Stimulated activated CD8-positive, alpha-beta memory T cell treated with anti-CD3 and anti-CD28 coated beads, Interleukin-2, amount 100 ng/mL, for 48 hours (primary cell): ENCODE measurements at places on chromosomes 5 and 9.
A peak's percentile ranks its signal among the peaks of the same experiment; 100 is the strongest.

GRCh38 chr5:151665613-151666012 is 21.1 kb downstream of the SPARC start:
- DNase-seq = no peak

- DNase-seq = no peak
Observed at GRCh38 chr5:56759521-56760216, 55.7 kb upstream of the MAP3K1 start.

DNA sequence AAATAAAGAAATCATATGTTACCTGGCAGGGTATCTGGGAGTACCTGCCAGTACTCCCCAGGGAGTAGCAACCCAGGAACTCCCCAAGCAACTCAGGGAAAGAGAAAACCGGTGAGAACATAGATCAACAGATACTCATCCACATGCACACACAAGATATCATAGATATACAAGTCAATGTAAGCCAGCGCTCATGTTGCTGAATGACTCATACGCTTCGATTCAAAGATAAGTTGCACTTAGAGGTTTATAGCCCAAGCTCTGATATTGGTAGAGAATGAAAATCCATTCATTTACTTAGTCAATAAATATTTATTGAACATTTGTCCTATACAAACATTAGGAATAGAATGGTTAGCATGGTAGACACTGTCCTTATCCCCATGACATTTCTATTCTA is 219.1 kb upstream of the TRPC7 start:
- no peak for DNase-seq

DNA sequence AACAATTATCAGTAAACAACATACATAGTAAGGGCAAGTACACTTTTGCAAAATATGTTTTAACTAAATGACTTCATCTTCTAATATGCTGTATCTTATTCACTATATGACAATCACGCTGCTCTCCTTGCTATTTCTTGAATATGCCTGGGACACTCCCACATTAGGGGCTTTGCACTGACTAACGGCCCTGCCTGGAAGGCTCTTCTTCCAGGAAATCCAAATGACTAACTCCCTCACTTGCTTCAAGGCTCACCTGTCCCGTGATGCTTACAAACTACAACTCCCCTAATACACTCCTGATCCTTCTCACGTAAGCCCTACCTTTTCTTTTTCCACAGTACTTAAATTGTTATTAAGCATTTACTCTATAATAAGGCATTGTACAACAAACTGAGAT is 10.6 kb downstream of the ERP44 start:
- DNase-seq = no peak

DNA sequence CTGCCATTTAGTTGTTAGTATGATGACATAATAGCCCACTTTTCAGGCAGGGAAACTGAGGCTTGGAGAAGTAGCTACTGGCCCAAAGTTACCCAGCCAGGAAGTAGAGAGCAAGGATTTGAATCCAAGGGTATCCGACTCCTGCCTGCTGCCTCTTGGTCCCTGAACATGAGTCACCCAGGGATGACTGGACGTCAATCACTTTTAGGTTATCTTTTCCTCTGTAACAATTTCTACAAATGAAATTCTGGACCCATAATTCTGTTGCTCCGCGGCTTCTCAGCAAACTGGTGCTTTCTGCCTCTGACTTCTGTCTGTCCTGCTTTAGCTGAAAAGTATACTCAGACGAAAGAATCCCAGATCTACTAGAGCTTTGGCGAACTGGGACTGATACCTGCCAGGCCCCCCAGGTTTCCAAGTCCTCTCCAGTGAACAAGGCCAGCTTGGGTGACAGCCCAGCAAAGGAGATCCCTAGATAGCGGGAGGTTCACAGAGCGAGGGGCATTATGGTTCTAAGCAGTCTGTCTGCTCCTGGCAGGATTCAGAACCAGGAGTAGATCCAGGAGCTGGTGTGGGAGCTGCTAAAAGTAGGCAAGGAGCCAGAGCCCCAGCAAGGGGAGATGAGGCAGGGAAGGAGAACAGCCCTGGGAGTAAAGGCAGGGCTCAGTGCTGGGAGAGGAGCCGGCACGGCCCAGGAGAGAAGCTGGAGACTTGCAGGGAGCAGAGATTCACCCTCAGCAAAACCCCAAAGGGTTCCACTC is 20.6 kb downstream of the OLFML2A start:
- no peak for DNase-seq

DNA sequence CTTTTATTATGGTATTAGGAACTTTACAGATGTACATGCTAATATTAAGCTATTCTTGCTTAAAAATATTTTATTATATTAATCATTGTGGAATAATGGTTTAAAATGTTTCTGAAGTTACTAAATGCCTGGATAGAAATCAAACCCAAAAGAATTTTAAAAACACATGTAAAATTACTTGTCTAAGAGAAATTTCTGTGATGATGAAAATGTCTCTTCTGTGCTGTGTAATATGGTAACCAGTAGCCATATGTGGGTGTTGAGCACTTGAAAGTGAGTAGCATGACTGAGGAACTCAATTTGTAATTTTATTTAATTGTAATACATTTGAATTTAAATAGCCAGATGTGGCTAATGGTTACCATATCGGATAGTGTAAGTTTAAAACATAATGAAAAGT is 66.7 kb upstream of the HSPB3 start:
- DNase-seq = no peak

DNA sequence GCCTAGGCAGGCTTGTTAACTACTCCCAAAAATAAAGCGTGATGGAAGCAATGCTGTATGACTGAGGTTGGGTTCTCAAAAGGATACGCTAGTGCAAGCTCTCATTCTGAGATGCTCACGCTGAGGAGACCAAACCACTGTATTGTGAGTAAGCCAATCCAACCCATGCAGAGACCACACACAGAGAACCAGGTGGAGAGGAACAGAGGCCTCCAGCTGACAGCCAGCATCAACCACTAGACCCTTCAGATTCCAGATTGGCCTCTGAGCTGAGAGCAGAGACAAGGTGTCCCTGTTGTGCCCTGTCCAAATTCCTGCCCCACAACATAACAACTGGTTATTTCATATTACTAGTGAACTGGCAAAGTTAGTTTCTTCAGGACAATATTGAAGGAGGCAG is 4.5 kb downstream of the TSTD2 start:
- no peak for DNase-seq

DNA sequence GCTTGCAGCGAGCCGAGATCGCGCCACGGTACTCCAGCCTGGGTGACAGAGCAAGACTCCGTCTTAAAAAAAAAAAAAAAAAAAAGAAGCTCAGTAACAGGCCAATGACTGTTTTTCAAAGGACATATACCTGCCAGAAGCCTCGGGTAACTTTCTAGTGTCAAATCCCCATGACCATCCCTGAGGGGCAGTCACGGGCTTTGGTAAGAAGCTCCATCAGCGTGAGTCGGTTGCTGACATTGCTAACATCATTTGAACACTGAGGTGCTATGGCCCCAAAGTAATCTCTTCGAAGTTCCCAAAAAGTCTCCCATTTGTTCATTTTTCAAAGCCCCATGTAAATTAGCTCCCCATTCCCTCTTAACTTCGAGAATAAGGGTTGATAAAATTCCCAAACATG is 11.6 kb downstream of the NAIP start:
- DNase-seq = no peak

DNA sequence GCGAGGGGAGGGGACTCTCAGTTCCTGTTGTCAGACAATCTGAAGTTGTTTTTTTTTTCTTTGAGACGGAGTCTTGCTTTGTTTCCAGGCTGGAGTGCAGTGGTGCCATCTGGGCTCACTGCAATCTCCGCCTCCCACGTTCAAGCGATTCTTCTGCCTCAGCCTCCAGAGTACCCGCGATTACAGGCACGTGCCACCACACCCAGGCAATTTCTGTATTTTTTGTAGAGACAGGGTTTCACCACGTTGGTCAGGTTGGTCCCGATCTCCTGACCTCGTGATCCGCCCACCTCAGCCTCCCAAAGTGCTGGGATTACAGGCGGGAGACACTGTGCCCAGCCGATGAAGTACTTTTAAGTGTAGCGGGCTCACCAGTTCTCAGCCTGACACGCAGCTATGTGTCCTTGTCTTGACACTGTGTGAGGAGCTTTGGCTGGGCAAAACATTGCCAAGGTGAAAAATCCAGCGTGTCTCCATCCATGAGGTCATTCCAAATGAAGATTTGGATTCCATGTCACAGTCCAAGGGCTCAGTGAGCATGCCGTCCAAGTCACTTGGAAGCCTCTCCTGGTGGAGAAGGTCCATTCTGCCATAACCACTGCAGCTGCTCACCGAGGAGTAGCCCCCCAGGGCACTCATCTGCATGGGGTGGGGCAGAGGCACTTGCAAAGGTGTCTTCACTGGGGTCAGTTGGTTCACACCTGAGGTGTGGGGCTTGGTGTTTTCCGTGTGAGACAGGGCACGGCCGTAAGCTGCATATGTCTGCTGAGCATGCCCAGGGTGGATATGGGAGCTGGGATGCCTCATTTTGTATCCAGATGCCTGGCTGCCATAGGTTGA is 32.0 kb downstream of the OR2V1 start:
- DNase-seq = no peak

GRCh38 chr5:129906177-129906887 is 2.1 kb downstream of the CHSY3 start:
- DNase-seq = no peak

DNA sequence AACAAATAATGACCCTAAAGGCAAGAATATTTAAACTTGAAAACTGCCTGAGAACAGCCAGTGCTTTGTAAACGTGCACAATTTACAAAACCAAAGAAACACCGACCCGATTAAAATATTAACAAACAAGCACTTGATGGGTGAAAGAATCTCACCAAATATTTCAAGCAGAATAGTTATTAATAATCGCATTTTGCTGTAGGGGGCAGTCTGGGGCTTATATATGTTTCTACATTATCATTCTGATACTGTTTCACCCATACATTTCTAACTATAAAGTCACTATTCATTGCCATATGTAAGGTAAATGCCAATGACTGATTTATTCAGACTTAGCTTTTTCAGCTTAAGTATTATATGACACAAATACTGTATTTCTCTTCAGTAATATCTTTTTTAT is 37.7 kb downstream of the UBAP2 start:
- DNase-seq = no peak

DNA sequence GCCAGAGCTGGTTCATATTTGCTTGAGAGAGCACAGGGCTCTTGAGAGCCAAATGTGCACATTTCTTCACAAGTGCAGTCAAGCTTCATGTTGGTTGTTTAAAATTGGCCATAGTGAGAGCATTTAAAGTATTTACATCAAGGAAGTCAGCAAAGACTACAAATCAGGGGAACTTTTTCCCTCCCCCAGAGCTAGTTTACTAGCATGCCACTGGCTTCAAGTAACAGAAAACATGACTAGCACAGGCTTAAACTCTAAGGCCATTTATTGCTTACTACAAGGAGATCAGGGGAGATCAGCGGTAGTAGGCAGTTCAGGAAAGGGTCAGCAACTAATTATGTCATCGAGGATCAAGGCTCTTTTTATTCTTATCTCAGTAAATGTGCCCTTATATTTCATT is 11.0 kb upstream of the CCDC171 start:
- no peak for DNase-seq

- DNase-seq = no peak
Observed at GRCh38 chr5:151465476-151465875, 18.1 kb downstream of the SLC36A1 start.

- no peak for DNase-seq
Observed at GRCh38 chr9:16870596-16871335, at the start of gene BNC2. BNC2 (minus strand) TSS chr9:16870670; CDS start chr9:16870648, 22 bp downstream.

DNA sequence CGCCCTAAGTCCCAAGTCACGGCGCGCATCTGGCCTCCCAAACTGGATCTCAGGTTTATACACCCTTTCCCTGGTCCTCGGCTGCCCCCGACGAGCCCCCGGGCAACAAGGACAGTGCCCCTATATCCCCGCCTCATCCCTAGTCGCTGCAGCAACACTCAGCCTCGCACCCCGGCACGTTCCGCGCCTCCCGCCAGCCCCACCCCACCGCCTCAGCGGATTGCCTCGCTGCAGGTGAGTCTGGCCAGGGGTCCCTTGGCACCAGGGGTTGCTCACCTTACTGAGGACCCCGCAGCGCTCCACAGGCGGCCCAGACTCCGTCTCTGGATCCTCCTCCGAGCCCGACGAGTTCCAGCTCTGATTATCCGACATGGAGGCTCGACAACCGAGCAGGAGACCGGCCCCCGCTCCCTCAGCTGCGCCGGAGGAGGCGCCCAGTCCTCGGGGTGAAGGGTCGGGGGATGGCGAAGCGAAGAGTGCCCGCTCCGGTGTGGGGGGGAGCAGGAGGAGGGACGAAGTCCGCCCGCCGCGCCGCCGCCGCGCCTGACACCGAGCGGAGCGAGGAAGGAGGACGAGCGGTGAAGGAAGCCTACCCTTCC is 494 bp downstream of the CERT1 start:
- peak; percentile 13 for DNase-seq

GRCh38 chr5:23446424-23446823 is 61.0 kb upstream of the PRDM9 start:
- DNase-seq = no peak

DNA sequence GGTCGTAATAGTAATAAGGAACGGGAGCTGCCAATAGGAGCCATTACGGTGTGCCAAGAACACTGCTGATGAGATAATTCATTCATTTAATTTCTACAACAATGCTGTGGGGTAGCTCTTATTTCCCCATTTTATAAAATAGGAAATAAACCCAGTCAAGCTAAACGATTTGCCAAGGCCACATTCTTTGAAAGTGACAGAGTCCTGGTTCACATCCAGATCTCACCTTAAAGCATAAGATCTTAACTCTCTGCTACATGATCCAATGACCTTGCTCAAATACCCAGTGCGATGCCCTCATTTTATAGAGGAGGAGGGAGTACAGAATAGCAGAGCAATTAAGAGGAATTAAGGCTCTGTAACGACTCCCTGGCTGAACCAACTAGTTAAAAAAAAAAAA is 5.0 kb downstream of the PDE6A start:
- DNase-seq = no peak

DNA sequence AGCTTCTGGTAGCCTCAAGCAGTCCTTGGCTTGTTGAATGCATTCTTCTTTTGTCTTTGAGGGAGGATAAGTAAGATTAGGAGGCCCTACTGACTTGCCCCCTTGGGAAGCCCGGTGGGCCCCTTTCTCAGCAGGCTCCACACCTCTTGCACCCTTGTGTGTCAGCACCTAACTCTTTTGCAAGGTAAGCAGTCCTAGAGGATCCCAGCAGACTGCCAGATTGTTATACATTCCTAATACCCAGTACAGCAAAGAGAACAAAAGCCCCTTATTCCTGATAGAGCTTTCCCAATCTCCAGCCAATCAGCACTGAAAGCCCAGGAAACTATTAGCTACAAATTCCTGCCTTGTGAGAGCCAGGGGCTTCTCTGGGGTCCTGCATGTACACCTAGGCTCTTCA is 152.8 kb downstream of the RAB3C start:
- DNase-seq = no peak
